ENCODE measurements at places on chromosomes 7 and 10.

GRCh38 chr7:20164425-20165145 lies 52.6 kb downstream of the MACC1 start:
- no peak for DNase-seq

- DNase-seq = no peak
Observed at GRCh38 chr7:4642468-4643203, 39.5 kb upstream of the FOXK1 start.

DNA sequence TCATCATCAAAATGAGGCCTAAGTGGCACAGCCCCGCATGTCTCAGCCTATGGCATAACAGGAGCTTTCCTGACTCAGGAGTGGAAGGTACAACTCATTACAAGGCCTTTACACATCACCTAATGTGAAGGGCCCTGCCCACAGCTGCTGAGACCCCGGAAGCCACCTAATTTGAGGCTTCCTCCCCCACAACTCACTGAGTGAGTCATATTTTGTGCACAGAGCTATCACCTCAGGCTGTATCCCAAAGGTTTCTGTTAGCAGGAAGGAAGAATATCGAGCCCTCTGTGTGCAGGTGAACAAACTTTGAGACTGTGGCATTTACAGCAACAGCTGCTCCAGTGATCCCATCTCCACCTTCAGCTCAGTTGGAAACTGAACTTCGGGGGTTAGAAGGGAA lies 20.6 kb downstream of the HTR5A start:
- DNase-seq = no peak

DNA sequence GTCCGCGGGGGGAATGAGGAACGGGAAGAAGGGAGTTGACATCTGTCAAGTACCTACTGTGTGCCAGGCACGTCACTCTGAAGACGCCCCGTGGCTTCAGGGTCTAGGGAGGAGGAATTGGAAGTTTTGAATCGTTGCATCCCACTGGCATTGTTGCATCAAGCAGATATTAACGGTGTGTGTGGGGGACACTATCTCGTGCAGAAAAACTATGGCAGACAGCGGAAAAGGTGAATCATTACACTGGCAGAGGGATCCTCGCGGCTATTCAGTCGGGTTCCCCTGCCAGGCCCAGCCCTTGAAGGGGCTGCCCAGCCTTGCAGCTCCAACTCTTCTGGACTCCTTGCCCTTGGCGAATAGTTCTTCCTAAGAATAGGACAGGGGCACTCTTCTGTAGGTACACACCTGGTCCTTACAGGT lies 1.0 kb upstream of the KIAA1549 start:
- no peak for DNase-seq

GRCh38 chr10:124066781-124067714 lies 26.4 kb downstream of the CHST15 start:
- DNase-seq = no peak

GRCh38 chr10:69451784-69452251 lies 553 bp downstream of the TSPAN15 start:
- DNase-seq = no peak

DNA sequence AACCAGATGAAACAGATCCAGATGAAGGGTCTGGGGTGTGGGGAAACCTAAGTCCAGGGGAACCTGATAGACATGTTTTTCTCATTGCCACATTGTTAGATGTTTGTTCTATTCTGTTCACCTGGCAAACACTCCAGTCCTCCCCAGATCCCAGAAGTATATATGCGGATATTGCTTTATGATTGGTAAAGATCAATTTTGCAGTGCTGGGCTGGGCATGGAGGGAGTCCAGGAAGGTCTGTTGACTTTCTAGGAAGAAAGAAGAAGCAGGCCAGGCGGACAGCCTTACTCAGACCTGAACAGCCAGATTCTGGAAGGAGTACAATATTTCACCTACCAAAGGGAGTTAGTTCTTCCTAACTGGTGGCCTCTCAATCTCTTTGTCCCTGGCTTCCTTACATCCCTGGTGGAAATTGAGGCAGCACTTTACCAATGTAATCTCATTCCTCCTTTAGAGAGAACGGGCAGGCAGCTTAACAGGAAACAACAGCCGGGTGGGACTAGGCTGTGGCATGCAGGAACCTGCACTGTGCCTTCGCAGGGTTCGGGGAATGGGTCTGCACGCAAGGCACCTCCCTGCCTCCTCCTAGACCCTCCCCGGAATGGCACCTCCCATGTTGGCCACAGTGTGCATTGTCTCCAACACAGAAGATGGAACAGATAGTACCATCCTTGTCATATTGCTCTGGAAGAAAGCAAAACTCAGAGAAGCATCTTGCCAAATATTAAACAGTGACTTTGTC lies 930 bp downstream of the GIMAP6 start:
- peak; percentile 90 for DNase-seq

DNA sequence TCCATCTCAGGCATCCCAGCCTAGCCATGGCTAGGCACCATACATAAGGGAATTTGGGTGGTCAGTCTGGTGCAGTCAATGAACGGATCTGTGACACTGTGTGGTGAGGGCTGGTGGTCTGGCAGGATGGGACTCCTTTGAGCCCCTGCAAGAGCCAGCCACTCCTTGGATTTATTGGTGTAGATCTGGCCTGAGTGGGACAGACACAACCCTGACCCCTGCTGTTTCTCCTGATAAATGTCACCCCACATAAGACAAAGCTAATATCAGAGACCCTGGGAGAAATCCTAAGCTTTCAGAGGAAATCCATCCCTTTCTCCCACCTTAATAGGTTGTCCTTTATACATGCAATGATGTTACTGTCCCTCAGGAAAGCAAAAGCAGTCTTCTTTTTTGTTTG lies 2.3 kb downstream of the FBXO24 start:
- no peak for DNase-seq

- DNase-seq = peak; percentile 12
Observed at GRCh38 chr10:103890194-103890658, 27.8 kb downstream of the STN1 start.

GRCh38 chr7:151541709-151542499 lies 22.2 kb upstream of the RHEB start:
- DNase-seq = no peak

DNA sequence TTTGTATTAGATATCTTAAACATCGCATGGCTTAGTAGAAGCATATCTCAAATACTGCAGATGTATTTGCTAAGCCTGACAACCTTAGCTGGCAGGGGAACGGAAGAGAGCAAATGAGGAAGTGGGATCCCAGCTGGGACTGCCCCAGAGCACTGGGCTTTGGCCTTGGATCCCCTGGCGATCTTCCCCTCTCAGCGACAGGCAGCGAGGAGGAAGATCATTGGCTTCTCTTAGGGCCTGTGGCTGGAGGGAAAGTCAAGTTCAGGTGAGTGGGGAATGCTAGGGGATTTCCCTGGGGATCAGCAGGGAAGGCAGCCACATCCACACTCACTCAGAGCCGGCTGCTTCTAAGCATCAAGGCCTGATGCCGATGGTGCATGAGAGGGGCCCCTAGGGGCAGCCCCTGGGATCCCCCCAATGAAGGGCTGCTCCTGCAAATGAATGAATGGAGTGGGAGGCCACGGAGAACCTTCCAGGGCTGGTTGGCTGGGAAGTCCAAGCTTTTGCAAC lies 42.0 kb downstream of the LYZL2 start:
- no peak for DNase-seq

- DNase-seq = peak; percentile 2
Observed at GRCh38 chr10:117004227-117005025, 561 bp downstream of the SHTN1 start.

DNA sequence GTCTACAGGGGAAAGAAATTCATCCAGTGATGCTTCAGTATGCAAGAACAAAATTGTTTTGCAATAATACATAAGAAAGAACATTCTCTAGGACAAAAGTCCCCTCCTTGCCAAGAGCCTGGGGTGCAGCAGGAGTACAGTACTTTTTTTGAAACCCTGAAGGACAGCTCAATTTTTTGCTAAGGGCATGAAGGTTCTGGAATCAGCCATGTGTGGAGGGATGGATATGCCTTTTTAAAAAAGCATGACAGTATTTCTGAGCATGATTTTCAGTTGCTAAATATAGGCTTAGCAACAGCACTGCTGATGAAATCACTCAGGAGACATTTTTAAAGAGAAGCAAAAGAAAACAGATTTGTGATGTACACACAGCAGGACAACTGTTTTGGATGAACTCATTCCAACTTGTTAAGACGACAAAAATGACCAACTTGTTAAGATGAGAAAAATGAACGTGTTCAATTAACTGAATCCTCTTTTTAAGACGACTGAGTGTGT lies 39.3 kb downstream of the HBP1 start:
- DNase-seq = no peak

GRCh38 chr7:2603044-2603965 lies 28.5 kb upstream of the TTYH3 start:
- DNase-seq = no peak

DNA sequence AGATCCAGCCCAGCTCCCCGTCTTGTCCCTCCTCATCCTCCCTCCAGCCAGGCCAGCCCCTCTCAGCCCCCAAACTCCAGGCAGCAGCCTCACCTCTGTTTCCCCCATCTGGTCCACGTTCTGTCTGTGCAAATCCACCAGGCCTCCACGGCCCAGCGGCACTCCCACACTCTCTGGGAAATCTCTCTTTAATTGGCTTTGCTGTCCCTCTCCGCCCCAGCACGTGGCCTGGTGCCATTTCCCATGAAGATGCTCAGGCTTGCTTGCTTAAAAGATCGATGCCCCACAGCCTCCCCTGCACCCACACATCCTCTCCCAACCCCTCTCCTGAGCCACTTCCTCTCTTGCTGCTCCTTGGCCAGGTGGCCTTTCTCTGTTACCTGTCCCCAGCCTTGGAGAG lies 39.3 kb downstream of the PRF1 start:
- DNase-seq = no peak

DNA sequence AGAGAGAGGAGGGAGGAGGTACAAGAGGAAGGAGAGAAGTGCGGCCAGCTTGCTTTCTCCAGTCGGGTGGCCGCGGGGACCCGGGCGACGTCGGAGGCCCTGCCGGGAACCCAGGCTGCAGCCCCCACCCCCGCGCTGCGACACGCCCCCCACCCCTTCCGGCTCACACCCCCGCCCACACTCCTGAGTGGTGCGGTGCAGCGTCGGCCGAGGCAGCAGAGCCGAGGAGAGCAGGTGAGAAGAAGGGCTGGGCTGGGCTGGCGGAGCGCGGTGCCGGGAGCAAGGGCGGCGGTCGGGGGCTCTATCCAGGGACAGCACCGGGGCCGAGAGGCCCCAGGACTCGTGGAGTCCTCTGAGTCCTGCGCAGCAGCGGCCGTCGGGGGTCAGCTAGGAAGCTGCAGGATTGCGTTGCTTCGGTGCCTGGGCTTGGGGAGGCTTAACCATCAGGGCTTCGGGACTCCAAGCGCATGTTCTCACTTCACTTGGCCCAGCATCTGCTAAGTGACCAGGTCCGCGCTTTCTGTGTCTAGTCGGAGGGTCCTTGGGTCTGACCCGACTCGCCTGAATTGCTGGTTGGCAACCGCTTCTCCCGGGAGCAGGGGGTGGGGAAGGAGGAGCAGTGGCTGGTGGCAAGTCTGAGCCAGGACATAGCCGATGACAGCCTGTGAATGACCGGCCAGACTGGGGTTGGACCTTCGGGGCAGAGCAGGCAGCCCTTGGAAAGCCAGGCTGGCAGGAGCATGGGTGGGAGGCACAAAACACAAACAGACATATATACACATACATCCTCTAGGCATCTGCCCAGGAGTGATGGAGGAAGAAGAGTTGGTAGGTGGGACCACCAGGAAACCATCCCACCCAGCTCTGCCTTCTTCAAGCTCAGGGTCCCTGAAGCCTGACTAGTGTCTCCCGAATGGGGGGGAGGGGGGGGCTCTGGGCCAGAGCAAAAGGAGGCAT lies 683 bp downstream of the CHAT start:
- DNase-seq = no peak

- no peak for DNase-seq
Observed at GRCh38 chr7:37218956-37219355, 229.7 kb downstream of the ELMO1 start.

DNA sequence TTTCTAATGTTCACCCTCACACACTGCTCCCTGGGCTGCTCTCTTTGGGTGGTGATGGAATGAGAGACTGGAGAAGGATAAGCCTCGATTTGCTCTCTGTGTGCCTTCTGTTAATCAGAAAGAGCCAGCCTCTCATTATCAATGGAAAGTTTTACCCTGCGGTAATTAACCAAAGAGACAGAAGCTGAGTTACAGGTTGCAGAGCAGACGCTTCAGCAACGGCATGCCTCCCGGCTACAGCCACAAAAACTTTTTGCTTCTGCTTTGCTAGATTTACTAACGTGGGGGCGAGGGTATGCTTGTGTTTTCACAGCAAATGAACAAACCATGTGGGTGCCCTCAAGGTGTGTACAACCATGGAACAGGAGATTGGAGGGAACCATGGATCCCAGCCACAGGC lies 18.0 kb downstream of the GIMAP4 start:
- no peak for DNase-seq

DNA sequence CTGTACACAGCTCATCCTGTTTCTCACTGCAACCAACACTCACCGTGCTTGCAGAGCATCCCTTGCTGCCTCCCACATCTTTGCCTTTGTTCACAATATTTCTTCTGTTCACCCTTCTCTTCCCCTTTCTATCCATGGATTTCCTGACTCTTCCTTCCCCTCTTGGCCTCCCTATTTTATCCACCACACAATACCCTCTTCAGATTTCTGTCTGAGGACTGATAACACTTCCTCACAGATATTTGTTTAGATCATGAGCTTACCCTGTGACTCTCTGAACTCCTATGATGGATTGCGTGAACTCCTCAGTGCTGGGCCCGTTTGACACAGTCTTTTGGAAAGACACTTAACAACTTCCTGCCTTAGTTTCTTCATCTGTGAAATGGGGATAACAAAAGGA lies 62.8 kb upstream of the GPR158 start:
- no peak for DNase-seq

GRCh38 chr10:100201549-100201948 lies 15.7 kb upstream of the ERLIN1 start:
- no peak for DNase-seq

DNA sequence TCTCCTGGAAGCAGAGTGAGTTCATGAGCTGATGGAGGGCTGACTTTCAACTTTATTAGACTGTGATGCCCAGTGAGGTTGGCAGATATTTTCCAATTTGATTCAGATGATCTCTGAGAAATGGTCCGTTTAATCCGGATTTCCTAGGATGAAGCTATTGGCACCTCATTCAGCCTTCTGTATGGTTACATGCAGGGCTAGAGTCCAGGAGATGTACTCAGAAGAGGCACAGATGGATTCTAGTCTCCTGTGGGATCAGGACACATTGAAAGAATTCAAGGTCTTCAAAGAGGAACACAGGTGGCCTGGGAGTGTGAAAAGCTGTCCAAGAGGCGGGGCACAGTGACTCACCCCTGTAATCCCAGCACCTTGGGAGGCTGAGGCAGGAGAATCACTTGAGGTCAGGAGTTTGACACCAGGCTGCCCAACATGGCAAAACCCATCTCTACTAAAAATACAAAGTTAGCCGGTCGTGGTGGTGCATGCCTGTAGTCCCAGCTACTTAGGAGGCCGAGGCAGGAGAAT lies 23.0 kb upstream of the RHEB start:
- no peak for DNase-seq

- DNase-seq = no peak
Observed at GRCh38 chr7:41133690-41134299, 569.1 kb downstream of the INHBA start.

- DNase-seq = no peak
Observed at GRCh38 chr10:15516256-15517085, 145.4 kb upstream of the FAM171A1 start.

All from CD4-positive, alpha-beta T cell treated with Interleukin-6 at 100 ng/mL for 8 hours (primary cell).